Stimulated activated CD4-positive, alpha-beta T cell treated with anti-CD3 and anti-CD28 coated beads, Interleukin-1b, Interleukin-23, amount 100 ng/mL, for 24 hours (primary cell): ENCODE measurements at places on chromosomes 5 and 9.

GRCh38 chr5:27381686-27382085 is 343.3 kb upstream of the CDH9 start:
- DNase-seq = no peak

DNA sequence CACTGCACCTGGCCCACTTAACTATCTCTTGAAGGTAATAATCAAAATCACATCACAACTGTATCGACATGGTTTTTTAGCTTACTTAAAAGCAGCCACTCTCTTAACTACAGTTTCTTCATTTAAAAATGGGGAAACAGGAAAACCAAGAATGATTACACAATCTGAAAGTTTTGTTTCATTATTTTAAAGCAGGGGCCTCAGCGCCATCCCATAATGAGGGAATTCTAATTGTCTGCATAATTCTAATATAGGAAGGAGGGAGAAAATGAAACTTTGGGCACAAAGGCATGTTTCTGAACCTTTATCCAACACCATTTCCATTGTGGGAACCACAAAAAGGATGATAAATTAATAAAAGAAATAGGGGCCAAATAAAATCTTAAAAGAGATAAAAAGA is 7.6 kb downstream of the HACD4 start:
- no peak for DNase-seq

- DNase-seq = no peak
These were observed 839 bp downstream of the GABRG2 start for GRCh38 chr5:162068412-162068811.

- no peak for DNase-seq
These were observed 900 bp upstream of the HAVCR2 start for GRCh38 chr5:157109744-157110143.

GRCh38 chr5:133121611-133122150 is 69.9 kb downstream of the HSPA4 start:
- no peak for DNase-seq

DNA sequence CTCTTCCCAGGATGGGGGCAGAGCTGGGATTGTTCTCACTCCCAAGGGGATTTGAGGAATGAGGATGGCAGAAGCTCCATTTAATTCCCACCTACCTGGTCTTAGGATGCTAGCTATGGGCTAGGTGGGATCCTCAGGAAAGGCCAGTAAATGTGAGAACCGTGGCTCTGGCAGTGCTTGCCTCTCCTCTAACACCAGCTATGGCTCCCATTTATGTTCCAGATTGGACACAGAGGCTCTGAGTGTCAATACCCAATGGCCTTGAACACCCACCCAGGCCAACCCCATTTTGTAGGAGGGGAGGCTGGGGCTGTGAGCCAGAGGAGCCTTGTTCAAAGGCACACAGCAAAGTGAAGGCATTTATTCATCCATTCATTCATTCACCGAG is 10.2 kb upstream of the DAB2IP start:
- DNase-seq = no peak

DNA sequence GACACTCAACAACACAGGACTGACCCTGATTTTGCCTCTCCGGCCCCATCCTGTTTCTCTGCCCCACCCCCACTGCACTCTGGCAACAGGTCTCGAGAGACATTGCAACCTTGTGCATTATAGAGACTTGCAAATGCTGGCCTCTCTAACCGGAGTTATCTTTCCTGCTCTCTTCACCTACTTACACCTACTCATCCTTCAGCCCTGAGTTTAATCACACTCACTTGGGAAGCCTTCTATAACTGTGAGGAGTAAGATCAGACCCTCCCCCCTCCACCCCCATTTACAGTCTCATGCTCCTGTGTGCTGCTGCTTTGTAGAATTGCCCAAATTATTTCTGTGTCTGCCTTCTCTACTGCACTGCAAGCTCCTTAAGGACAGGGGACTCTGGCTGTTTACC is 42.8 kb downstream of the WWC1 start:
- DNase-seq = no peak

DNA sequence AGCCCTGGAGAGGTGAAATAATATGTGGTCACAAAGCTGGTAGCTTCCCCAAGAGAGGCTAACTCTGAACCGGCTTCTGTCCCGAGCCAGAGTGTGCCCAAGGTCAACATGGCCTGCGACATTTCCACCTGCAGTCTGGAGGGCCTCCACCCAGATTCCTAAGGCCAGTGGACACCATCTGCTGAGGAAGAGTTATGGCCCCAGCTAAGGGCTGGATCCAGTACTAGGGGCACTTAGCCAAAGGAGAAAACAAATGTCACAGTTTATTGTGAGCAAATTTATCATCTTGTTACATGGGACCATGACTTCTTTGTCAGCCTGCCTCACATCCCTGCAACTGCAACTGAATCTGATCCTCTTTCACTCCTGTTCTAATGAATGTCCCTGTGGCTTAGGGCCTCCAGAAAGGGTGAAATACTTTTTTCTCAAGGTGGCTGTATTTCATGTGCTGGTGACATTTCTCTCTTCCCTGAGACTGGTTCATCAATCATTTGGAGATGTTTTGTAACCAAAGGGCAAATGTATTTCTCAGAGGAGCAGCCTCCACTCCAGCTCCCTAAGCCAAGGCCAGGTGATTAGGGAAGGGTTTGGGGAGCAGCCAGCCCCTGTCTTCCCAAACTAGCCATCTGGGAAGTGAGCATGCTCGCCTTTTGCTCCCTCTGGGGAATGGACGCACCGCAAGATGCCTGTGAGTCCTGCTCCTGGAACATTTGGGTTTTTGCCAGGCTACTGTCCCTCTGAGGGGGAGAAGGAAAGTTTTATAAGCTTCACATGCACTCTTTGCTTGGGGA is 148.3 kb downstream of the CMYA5 start:
- no peak for DNase-seq

DNA sequence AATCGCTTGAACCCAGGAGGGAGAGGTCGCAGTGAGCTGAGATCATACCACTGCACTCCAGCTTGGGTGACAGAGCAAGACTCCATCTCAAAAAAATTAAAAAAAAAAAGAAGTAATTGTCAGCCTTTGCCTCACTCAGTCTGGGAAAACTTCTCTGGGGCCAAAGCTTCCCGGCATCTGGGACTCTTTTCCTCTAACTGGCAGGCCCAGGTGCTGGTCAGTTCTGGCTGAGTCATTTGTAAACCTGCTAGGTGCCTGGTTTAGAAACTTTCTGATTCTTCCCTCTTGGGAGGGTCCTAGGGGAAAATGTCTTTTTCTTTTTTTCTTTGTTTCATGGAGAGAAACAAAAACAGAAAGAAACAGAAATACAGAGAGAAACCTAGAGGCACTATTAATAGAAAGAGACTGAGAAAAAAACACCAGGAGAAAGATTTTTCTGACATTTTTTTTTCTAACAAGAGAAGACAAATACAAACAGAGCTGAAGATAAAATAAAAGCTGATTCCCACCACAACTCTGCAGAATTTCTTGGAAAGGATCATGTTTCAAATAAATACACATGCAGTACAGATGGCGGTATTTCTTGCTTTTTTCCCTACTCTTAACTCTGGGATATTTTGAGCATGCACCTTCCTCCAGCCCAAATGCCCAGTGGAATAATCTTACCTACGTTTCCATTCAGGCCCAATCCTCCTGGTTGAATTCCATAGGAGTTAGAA is 22.1 kb upstream of the UBAP2 start:
- no peak for DNase-seq
